ENCODE measurements at places on chromosomes 1 and 21.
A peak's percentile ranks its signal among the peaks of the same experiment; 100 is the strongest.

DNA sequence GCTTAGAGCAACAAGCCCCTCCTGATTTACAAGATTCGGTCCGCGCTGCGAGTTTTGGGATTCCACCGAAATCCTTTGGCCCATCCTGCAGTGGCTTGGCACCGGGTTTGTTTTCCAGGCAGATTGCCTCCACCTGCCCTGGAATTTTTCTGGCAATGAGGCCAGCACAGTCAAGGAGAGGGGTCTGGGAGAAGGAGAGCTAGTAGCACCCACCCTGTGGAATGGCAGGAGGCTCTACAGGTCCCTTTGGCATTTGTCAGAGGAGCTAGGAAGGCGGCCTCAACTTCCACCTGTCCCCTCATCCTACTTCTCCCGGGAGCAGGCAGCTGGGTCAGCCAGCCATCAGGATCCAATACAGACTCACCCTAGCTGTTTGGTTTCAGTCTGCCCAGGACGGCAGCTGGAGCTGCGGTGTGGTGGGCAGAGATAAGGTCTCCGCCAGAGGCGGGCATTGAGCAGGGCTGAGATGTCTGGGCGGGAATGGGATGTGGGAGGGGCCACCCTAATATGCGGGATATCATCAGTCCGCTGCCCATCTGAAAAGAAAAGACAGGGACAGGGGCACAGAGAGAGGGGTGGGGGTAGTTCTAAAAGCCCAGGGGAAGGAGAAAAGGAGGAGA is 37.8 kb upstream of the PRELP start:
- no peak for DNase-seq

DNA sequence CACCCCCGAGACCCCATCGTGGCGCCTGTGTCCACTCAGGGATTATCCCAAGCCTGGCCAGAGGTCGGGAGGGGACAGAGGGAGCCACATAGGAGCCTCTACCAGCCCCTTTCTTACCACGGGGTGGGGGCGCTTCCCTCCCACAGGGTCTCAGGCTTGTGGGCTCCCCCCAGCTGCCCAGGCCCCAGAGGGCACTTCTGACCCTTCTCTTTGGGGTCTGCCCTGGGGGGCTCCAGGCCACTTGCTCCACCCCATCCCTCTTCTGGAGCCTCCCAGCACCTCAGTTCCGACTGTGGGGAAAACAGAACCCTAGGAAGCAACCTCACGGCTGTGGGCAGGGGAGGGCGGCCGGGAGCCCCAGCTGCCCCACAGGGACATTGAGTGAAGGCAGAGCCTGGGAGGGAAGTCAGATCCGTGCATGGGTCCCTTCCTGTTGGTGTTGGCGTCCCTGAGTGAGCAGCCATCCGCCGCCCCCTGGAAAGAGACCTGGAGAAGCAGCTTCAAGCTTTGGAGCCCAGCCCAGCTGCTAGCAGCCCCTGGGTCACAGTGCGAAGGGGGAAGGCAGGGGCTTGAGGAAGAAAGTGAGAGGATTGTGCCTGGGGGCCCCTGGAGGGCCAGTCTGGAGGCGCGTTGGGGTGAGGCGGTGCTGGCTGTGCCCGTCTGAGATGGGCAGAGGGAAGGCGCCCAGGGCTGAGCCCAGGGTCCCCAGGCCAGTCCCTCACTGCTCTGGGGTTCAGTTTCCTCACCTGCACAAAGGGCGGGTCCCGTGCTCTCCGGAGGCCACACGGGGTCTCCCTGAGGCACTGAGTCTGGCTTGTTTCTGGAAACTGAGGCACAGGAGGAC is 22.1 kb downstream of the RRP1 start:
- no peak for DNase-seq

GRCh38 chr21:35602811-35603362 is 457.4 kb downstream of the SETD4 start:
- DNase-seq = no peak

DNA sequence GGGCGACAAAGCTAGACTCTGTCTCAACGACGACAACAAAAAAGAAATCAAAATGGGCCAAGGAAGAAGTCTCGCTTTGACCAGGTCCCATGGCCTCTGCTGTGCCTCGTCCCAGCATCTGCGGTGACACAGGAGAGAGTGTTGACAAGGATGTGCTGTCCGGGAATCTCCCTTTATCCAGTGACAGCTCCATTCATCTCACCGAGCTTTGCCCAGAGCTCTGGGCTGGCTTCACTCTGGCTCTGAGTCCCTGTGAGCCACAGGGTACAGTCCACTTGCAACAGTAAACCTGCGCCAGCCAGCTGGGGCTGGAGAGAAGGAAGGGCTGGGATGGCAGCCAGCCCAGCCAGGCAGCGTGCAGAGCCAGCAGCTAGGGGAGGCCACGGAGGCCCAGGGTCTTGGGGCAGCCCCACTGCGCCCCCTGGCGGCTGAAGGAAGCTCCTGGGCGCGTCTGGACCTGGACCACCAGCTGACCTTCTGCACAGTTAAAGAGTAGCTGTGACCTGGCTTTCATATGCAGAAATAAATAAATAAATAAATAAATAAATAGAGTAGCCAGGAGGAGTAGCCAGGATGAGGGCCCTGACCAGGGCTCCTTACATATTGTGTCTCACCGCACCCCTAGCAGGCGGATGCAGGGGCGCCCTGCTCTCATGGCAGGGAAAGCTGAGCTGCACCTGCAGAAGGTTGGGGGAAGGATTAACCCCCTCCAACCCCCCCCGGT is 29.7 kb downstream of the ENO1 start:
- DNase-seq = peak; percentile 72

DNA sequence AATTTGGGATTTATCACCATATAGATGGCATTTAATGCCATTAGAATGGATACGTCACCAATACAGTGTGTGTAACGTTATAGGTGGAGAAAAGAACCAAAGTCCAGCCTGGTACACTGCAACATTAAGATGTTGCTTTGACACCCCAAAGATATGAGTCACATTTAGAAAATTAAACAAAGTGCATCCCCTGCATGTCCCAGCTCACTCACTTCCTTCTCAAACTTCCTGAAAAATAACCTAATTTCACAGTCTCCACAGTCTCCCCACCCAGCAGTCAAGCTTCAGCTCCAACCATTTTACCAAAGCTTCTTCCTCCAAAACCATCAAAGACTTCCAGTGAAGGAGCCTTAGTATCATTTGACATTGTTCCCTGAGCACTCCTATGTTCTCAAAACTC is 111.9 kb downstream of the OMA1 start:
- no peak for DNase-seq

DNA sequence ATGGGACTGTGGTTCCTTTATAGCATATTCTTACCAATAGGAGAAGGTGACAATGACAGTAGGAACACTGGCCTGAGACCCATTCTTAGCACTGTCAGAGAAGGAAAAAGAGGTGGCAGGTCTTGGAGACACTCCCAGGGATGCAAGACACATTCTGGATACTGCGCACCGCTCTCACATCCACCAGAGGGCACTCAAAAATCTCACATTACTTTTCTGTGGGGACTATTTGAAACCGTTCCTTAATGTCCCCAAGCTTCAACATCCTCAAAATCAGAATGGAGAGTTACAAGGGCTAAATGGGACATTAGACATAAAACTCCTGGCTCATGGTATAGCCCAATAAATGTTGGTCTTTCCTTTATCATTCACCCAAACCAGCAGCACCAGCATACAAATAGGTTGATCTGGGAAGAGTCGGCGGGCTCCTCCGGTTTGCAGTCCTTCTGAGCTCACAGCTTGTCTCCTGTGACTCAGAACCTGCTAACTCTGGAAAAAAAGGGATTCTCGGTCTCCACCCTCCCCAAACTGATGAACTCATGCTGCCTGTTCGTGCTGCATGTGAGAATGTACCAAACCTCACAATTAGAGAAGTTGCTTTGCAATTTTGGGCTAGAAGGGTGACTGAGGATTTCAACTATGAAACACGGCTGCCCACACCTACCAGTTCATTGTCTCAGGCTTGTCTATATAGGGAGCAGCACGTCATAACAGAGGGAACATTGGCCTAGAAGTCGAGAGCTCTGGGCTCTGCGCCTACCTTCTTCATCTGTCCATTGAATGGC is 40.2 kb downstream of the IL12RB2 start:
- no peak for DNase-seq

- DNase-seq = no peak
These were observed 26.6 kb upstream of the SARS1 start for GRCh38 chr1:109187127-109187526.

- no peak for DNase-seq
These were observed 276.3 kb upstream of the PTBP2 start for GRCh38 chr1:96445302-96445701.

GRCh38 chr1:78286686-78287085 is 204.1 kb upstream of the PTGFR start:
- no peak for DNase-seq

GRCh38 chr1:214980921-214981320 is 101.6 kb upstream of the KCNK2 start:
- no peak for DNase-seq

DNA sequence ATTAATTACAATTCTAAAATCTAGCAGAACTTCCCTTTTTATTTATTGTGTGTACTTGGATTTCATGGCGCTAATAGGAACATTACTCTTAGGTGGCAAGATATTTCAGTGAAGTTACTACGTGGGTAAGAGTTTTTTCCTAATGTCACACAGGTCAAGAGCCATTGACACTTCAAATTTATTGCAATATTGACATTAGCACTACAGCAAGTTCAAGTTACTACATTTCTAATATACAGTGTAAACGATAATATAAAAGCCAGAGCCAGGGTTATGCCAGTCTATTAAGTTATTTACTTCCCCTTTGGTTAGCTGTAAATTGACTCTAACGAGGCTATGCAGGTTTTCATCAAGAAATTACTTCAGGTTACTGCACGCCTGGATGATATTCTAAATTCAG is 29.7 kb downstream of the CHODL start:
- DNase-seq = no peak

- no peak for DNase-seq
These were observed 2.1 kb downstream of the ADGRL2 start for GRCh38 chr1:81802707-81803430.

DNA sequence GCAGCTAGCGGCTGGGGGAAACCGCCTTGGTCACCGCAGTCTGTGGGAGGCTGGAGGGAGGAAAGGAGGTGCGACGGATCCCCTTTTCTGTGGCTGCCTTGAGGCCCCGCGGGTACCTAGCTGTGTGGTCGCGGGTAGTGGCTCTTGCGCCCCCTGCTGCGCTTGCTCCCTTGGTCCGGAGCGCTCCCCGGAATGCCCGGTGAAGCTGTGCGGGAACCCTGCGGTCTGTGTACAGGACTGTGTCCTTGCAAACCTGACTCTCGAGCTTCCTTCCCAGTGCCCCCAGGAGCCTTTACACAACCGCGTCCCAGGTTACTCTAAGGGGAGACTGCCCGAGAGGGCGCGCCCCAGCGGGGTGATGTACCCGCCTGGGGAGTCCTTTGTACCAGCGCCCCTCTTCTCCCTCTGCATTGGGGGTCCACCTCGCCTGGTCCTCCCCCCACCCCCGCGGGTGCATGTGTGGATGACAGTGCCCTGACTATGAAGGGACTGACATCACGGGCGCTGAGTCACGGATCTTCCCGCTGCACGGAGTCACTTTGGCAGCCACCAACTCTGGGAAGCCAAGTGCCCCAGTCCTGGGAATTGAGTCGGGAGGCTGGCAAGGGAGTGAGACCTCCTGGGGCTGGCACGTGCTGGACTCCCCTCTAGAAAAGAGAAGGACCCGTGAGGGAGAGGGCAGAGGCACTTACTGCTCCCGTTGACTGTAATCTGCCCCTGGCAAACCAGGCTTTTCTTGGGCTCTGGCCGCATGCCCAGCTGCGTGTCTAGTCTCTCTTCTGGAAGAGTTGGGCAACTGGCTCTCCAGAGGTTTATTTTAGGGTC is 816 bp downstream of the IL6R start:
- no peak for DNase-seq

GRCh38 chr1:96772349-96772748 is 50.8 kb downstream of the PTBP2 start:
- no peak for DNase-seq

GRCh38 chr1:6026095-6026809 is 19.4 kb upstream of the KCNAB2 start:
- peak; percentile 83 for DNase-seq

DNA sequence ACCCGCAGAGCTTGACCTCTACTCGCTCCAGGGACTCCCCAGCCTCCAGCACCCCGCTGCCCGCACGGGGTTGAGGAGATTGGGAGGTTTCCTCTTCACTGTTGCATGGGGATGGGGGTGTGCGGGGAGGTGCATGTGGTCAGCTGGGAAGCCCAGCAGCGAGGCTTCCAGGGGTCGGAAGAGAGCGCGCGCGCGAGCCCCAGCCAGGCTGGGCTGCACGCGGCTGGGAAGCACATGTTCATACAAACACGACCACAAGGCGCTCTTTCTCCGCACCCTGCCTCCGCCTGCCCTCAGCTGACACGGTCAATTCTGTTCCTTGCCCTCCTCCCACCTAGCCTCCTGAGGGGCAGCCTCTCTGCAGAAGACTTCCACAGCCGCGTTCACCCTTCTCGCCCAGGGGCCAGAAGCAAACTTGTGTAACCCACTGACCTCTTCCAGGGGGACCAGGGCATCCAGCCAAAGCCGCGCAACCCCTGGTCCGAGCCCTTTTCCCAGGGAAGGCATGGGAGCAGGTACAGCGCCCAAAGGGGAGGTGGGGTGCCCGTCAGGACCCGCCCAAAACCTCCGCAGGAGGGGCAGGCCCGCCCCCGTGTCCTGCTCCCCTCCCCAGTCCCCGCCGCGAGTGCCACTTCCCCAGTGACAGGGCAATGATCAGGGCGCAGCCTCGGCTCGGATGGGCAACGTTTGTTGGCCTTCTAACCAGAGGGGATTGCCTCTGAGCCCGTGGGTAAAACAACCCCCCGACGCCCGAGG is 1.3 kb downstream of the COL24A1 start:
- no peak for DNase-seq

DNA sequence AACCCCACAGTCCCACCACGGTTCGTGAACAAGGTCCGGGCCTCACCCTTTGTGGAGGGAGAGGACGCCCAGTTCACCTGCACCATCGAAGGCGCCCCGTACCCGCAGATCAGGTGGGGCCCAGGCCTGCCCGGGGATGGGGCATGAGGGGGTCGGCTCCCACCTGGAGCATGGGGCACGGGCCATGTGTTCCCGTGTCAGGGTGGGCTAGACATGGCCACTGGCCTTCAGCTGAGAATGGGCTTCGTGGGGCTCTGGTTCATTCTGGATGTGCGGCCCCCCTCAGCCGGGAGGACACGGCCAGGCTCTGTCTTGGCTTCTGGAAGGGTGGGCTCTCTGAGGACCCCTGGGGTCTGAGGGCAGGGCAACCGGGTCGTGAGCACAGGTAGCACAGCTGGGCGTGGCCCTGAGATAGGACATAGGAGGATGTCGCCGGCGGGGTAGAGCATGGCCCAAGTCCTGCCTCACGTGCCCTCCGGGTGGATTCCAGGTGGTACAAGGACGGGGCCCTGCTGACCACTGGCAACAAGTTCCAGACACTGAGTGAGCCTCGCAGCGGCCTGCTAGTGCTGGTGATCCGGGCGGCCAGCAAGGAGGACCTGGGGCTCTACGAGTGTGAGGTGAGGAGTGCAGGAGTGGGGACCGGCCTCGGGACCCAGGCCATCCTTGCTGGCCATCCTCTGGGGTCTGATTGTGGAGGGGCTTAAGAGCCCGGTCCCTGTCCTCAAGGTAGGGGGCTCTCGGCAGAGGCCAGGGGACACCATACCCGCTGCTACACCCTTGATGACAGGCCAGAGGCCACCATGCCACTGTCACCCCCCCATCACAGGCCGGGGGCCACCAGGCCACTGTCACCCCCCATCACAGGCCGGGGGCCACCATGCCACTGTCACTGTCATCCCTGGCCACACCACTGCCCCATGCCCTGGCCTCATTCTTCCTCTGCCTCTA is 55.5 kb downstream of the TRIM11 start:
- DNase-seq = no peak

- no peak for DNase-seq
These were observed 258 bp upstream of the SYPL2 start for GRCh38 chr1:109466125-109466451.

- DNase-seq = no peak
These were observed 945 bp downstream of the RNPEP start for GRCh38 chr1:201983380-201983805.
